ENCODE measurements at places on chromosomes 12 and 14.

DNA sequence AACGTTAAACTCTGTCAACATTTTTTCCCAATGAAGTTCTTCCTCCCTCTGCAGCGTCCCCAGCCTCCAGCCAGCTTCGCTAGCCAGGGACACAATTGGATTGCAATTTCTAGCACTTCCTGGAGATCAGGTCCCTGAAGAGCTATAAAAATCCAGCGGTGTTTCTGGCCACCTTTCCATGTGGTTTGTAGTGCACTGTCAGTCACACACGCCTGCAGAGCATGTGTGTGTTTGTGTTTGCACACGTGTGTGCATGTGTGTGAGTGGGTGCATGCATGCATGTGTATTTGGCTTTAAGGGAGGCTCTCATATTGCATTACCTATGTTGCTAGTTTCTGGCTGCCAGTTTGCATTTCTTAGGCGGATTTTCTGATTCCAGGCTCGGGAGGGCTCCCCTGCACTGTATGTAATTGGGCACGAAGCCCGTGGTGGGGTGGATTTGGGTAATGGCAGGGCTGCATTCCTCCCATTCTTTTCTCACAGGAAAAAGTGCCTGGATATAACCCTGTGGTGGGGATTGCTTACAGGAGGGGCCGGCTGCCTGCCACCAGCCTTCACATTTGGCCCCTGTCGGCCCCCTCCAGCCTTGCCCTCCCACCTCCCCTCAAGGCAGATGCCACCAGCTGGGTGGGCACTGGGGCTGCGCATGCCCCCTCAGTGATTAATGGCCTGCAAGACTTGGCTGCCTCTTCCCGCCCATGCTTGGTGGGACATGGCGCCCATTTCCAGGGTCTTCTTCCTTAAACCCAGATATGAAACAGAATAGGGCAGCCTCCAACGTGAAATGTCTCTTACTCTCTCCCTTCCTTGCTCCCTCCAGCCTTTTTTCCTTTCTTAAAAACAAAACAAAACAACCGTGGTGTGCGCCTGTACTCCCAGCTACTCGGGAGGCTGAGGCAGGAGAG lies 74.0 kb downstream of the TSPAN9 start:
- no peak for DNase-seq

GRCh38 chr14:51616724-51617409 lies 34.8 kb upstream of the FRMD6 start:
- peak; percentile 71 for DNase-seq

GRCh38 chr14:95494456-95494855 lies 22.0 kb downstream of the SYNE3 start:
- DNase-seq: no peak

- DNase-seq: no peak
Measured at GRCh38 chr14:94346841-94347240, 23.7 kb upstream of the SERPINA6 start.

- DNase-seq: peak; percentile 15
Measured at GRCh38 chr14:103302966-103303365, 31.1 kb upstream of the EIF5 start.

Measured in AG09319 (cell line).